ENCODE measurements at places on chromosomes 5 and 9.
A peak's percentile ranks its signal among the peaks of the same experiment; 100 is the strongest.

GRCh38 chr9:77582525-77582924 lies 65.6 kb downstream of the GNA14 start:
- no peak overlapping the region for H3K27ac ChIP-seq
- H3K36me3 ChIP-seq = no peaks in the 10 kb centered on the region
- no peaks in the 10 kb centered on the region for H3K27me3 ChIP-seq
- no peak for DNase-seq
- no peaks in the 10 kb centered on the region for H3K4me1 ChIP-seq
- no peak overlapping the region for H3K4me3 ChIP-seq

DNA sequence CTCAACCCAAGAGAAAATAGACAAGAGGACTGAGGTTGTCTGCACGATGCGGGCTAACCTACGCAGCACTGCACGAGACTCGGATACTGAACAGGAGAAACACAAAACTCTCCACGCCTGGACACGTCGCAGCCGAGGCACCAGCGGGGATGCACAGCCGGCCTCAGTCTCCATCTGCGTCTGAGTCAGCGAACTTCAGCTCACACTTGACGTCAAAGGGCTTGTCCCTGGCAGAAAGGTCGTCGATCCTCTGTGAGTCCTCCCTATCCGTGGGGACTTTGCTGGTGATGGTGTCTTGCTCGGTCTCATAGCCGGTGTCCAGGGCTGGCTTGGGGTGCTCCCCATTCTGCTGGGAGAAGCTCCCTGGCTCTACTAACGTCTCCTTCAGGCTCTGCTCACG lies 60.2 kb downstream of the SECISBP2 start:
- no peak overlapping the region for H3K27ac ChIP-seq
- no peak overlapping the region for H3K4me3 ChIP-seq
- H3K27me3 ChIP-seq = no peaks in the 10 kb centered on the region
- peaks cover 66% of the 10 kb centered on the region for H3K36me3 ChIP-seq
- no peak for DNase-seq

DNA sequence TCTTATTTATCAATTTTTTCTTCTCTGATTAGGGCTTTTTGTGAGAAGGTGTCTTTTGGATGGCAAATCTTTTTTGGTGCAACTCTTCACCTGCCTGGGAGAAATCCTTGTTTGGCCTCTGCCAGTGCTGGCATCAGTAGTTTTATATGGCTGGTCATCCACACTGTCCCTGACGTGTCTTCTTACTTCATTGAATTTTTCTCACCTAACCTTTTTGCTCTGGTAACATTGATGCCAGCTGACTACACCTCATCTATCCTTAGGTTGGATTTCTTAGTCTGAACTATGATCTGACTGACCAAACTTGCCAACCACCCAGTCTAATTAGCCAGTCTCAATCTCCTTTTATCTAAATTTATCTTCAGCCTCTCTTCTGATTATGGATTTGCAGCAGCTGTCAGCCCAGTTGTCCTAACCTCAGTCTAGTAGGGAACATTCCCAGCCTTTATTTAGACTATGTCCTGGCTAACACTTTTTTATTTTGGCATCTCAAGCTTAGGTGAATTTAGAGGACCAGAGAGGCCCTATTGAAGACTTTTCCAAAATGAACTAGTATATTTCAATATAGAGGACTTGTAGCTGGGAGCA lies 10.6 kb upstream of the TMEM38B start:
- no peak overlapping the region for H3K4me3 ChIP-seq
- H3K4me1 ChIP-seq = no peaks in the 10 kb centered on the region
- H3K27ac ChIP-seq = no peak overlapping the region
- DNase-seq = no peak
- H3K27me3 ChIP-seq = no peaks in the 10 kb centered on the region

GRCh38 chr5:150780187-150780692 lies 1.7 kb downstream of the SMIM3 start:
- no peaks in the 10 kb centered on the region for H3K27me3 ChIP-seq
- peak overlapping the region; percentile 74 for H3K4me3 ChIP-seq
- peaks cover 64% of the 10 kb centered on the region for H3K4me1 ChIP-seq
- H3K36me3 ChIP-seq = no peaks in the 10 kb centered on the region
- peak overlapping the region; percentile 90 for H3K27ac ChIP-seq
- no peak for DNase-seq

GRCh38 chr5:160692271-160692670 lies 159.7 kb downstream of the ATP10B start:
- H3K27ac ChIP-seq = no peak overlapping the region
- no peak for DNase-seq
- H3K4me3 ChIP-seq = no peak overlapping the region
- H3K4me1 ChIP-seq = no peaks in the 10 kb centered on the region
- H3K27me3 ChIP-seq = no peaks in the 10 kb centered on the region

GRCh38 chr9:109270971-109271925 lies 49.6 kb downstream of the EPB41L4B start:
- H3K4me3 ChIP-seq = no peak overlapping the region
- no peaks in the 10 kb centered on the region for H3K27me3 ChIP-seq
- H3K27ac ChIP-seq = no peak overlapping the region
- DNase-seq = no peak

- no peak overlapping the region for H3K4me3 ChIP-seq
- no peaks in the 10 kb centered on the region for H3K27me3 ChIP-seq
- no peaks in the 10 kb centered on the region for H3K4me1 ChIP-seq
- no peak for DNase-seq
- no peaks in the 10 kb centered on the region for H3K36me3 ChIP-seq
- no peak overlapping the region for H3K27ac ChIP-seq
Measured at GRCh38 chr9:75188756-75189155, 100.4 kb downstream of the OSTF1 start.

DNA sequence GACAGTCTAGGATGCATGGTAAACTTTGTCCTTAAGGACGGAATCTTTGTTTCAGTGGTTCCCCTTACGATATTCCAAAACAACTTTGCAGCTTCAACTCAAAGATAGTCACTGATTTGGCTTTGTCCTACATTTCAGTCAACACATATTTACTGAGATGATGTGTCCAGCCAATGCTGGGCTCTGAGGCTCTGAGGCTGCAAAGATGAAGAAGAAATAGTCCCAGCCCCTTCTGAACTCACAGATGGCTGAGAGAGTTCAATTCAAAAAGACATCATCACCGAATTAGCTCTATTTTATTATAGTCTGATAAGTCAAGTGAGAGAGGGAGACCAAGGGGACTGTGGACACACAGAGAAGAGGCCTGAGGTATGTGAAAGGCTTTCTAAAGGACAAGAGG lies 544.0 kb downstream of the ACTL7B start:
- H3K4me3 ChIP-seq = no peak overlapping the region
- no peaks in the 10 kb centered on the region for H3K4me1 ChIP-seq
- no peaks in the 10 kb centered on the region for H3K27me3 ChIP-seq
- H3K36me3 ChIP-seq = no peaks in the 10 kb centered on the region

GRCh38 chr5:154055201-154055600 lies 16.4 kb downstream of the MFAP3 start:
- no peaks in the 10 kb centered on the region for H3K27me3 ChIP-seq
- peaks cover 10% of the 10 kb centered on the region for H3K36me3 ChIP-seq
- peaks cover 11% of the 10 kb centered on the region for H3K4me1 ChIP-seq
- no peak overlapping the region for H3K27ac ChIP-seq
- no peak for DNase-seq

DNA sequence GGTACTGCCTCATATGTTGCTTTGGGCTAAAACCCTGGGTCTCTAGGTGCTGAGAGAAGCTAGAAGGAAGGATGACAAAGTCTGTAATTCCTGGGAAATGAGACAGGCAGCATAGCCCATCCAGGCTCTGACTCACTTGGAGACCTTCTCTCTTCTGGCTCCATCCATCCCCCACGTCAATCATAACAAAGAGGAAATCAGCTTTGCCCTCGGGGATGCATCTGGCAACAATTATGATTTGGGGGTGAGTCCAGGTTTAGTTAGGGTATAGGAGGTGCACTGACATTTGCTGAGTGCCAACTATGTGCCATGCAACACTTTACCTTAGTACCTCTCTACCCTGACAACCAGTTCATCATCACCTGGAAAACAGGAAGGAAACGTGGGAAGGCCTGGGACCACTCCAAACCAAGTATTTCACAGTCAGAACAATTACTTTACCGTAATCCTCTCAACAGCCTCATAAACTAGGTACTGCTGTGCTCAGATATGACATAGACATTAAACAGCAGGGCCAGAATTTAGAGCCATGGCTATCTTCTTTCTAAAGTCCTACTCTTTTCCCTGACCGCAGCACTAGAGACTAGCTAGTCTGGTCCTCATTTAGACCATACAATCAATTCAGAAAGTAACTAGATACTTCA lies 39.1 kb upstream of the GZMA start:
- H3K27ac ChIP-seq = no peak overlapping the region
- H3K27me3 ChIP-seq = no peaks in the 10 kb centered on the region
- H3K4me1 ChIP-seq = peaks cover 12% of the 10 kb centered on the region
- no peaks in the 10 kb centered on the region for H3K36me3 ChIP-seq
- no peak overlapping the region for H3K4me3 ChIP-seq

GRCh38 chr5:157764531-157764930 lies 21.0 kb downstream of the LSM11 start:
- no peaks in the 10 kb centered on the region for H3K4me1 ChIP-seq
- DNase-seq = no peak
- no peak overlapping the region for H3K4me3 ChIP-seq
- H3K27me3 ChIP-seq = no peaks in the 10 kb centered on the region
- no peak overlapping the region for H3K27ac ChIP-seq

DNA sequence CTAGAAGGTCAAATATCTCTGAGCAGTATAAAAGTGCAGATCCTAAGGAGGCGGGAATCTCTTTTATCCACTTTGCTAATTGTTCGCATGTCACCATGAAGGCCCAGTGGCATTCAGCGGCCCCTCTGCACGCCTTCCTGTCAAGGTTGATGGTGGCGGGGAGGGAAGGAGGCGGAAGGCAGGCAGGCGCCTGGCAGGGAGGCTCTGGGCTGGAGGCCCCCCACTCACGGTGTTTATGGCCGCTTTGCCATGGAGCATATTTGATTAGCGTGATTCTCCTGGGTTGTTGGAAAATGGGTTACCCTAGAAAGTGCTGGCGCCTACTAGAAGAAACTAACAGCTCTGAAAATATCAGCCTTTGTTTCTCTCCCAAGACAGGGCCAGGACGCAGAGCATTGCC lies 209.6 kb downstream of the FSTL4 start:
- DNase-seq = no peak
- no peak overlapping the region for H3K27ac ChIP-seq
- H3K4me3 ChIP-seq = no peak overlapping the region
- no peaks in the 10 kb centered on the region for H3K27me3 ChIP-seq
- H3K4me1 ChIP-seq = no peaks in the 10 kb centered on the region

GRCh38 chr5:82595113-82595512 lies 317.0 kb upstream of the RPS23 start:
- H3K4me3 ChIP-seq = no peak overlapping the region
- H3K27me3 ChIP-seq = no peaks in the 10 kb centered on the region
- no peaks in the 10 kb centered on the region for H3K4me1 ChIP-seq
- no peaks in the 10 kb centered on the region for H3K36me3 ChIP-seq
- no peak for DNase-seq

- H3K27ac ChIP-seq = no peak overlapping the region
- no peak overlapping the region for H3K4me3 ChIP-seq
- H3K27me3 ChIP-seq = no peaks in the 10 kb centered on the region
- no peaks in the 10 kb centered on the region for H3K4me1 ChIP-seq
- DNase-seq = no peak
- no peaks in the 10 kb centered on the region for H3K36me3 ChIP-seq
Measured at GRCh38 chr5:124252191-124252638, 494.2 kb downstream of the ZNF608 start.

DNA sequence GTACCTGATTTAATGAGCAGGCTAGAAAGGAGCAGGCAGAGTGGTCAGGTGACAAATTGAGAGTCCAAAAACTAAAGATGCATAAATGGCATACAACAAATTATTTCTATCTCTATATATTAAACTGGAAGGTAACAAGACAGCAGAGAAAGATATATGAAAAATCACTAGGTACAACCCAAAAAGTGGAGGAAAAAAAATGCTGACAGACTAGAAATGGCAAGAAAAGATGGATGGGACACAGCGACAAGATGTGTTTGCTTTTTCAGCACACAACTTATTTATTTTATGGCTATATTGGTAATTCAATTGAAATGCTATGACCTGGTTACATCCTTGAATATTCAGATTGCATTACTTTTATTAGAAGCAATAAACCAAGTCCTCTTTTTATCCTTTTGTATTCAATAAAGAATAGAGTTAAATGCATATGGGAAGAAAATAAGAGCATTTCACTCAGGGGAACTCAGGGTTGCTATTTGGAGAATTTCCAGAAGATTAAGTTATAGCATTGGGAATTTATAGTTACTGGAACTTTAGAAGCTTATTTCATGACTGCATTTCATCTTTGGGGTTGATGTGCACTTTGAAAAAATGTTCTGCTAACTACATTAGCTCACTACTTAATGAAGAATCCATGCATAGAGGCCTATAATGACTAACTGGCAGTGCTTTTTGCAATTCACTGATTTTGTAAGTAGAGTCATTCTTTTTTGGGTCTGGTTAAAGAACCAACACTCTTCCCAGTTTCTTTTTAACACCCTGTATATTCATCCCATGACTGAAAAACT lies 566.6 kb upstream of the TUSC1 start:
- H3K4me3 ChIP-seq = no peak overlapping the region
- H3K27ac ChIP-seq = no peak overlapping the region

DNA sequence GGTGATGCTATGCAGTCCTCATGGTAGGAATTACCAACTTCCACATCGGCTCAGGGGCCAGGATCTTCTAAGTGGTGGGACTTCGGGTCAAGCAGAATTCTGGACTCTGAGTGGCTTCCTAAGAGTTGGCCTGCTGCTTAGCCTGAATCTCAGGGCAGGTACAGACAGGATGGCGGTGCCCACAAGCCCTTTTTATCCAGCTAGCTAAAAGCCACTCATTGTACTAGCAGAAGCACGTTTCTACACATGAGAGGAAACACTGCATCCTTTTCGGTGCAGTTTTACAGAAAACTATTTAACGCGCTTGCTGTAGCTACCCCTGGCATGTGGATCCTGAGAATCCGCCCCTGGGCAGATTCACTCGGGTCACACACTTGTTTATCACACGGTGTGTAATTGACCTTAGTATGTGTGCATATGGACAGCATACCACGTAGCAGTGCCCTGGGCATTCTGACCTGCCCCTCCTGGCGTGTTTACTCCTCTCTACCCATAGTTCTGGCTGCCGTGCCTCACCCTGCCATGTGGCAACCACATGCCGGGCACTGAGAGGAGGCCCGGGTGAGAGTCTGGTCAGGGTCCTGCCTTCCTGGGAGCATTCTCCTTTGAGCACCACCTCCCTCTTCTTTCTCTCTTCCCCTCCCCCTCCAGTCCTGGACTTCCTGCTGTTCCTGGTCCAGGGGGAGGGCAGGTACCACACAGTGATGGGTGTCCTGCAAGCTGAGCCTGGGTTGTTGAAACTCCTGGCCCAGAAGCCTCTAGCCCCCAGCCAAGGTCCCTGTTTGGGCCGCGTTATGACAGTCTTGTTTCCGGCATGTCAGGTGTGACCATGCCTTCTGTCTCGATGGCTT lies 65.9 kb downstream of the DAB2IP start:
- H3K4me3 ChIP-seq = no peak overlapping the region
- H3K4me1 ChIP-seq = peaks cover 2% of the 10 kb centered on the region
- H3K27ac ChIP-seq = no peak overlapping the region
- no peak for DNase-seq
- H3K27me3 ChIP-seq = no peaks in the 10 kb centered on the region
- no peaks in the 10 kb centered on the region for H3K36me3 ChIP-seq

Data from thymus (tissue), 14 donors.